ENCODE measurements at places on chromosomes 2 and 18.

DNA sequence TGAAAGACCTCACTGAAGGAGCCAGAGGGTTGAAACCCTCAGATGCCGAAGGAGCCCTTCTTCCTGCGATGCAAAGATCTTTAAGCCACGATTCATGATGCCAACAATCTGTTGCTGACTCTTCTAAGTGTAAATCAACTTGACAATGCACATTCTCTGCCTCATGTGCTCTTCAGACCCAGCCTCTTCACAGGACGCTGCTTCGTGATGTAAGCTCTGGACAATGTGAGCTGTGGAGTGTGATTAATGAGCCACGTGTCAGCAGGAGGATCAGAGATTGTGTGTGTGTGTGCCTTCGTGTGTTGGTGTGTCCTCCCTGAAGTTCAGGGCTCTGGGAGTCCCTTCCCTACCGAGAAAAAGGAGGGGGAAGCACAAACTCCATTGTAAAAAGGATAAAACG is 26.5 kb upstream of the TWIST2 start:
- DNase-seq, result no peak

DNA sequence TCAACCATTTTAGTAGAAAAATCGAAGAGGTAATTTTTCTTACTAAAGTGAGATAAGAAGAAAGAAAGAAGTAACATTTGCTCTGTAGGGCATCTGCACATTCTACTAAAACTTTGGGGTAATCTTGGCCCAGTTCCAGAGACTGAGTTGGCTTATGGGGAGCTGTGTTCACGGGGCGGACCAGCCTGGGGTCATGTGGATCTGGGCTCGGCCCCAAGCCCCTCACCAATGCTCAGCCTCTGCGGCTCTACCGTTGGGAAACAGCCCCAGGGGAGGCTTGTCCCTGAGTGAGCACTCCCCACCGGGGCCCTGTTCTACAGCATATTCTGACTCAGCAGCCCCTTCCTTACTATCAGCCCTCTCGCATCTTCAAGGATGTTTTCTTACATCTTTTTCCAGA is 132.3 kb downstream of the RTP5 start:
- no peak for DNase-seq

DNA sequence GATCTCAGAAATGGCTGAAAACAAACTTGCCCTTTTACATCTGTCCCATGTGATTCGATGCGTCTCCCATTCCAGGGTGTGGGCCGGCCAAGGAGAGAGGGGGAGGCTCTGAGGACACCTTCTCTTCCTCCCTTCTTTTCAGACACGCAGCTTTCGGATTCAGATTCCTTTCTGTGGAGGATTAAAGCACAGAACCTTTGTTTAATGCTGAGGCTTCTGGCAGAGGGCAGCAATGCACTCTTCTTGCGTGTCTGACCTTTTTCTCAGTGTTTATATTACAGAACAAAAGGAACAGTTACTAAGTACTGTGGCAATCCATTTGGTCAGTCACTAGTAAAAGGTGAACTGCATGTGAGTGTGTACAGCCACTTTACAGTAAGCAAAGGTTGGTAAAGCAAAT is 268.9 kb upstream of the CCDC68 start:
- no peak for DNase-seq

GRCh38 chr2:156380117-156380645 is 47.7 kb upstream of the NR4A2 start:
- no peak for DNase-seq

GRCh38 chr2:102708847-102709559 is 52.8 kb upstream of the TMEM182 start:
- no peak for DNase-seq

- DNase-seq, result no peak
Measured at GRCh38 chr18:26052505-26052904, 37.9 kb downstream of the SS18 start.

DNA sequence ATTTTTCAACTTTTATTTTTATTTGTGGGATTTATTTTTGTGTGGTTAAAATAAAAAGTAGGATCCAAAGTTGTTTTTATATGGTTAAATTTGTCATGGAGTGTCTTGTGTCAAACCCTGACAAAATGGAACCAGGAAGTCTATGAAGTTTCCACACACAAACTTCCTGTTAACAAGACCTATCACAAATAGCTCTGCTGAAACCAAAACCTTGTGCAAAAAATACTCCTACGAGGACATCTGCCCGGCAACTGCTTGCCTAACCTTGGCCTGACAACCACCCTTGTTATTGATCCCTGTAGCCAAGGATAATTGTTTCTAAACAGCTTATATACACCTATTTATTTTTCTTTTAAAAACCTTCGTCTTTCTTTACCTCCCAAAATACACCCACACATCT is 389.6 kb downstream of the TRIB2 start:
- no peak for DNase-seq

DNA sequence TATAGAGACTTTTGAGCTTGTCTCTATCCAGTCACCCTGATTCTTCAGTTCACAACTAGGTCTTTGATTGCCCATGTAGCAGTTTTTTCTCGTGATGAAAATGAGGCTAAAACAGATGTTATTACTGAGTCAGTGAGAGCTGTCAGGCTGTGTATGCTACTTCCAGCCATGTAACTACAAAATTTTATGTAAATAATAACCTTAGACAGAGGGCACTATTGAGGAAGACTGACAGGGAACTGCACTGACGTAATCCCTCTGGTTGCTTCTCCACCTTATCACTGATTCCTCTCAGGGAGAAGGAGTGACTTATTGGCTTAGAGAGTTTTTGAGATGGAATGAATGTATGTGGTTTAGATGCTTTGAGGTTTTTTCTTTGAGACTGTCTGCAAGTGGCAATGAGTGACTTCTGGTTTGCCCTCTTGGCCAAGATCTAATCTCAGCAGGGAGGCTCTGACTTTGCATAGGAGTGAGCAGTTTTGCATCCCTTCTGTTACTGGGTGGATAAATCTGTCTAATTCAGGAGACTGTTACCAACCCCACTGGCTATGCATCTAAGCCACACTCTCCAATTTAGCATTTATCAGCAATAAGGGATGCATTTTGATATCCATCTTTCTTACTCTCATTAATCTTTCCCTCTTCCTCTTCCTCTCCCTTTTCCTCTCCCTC is 555.2 kb upstream of the FANCL start:
- DNase-seq, result no peak

DNA sequence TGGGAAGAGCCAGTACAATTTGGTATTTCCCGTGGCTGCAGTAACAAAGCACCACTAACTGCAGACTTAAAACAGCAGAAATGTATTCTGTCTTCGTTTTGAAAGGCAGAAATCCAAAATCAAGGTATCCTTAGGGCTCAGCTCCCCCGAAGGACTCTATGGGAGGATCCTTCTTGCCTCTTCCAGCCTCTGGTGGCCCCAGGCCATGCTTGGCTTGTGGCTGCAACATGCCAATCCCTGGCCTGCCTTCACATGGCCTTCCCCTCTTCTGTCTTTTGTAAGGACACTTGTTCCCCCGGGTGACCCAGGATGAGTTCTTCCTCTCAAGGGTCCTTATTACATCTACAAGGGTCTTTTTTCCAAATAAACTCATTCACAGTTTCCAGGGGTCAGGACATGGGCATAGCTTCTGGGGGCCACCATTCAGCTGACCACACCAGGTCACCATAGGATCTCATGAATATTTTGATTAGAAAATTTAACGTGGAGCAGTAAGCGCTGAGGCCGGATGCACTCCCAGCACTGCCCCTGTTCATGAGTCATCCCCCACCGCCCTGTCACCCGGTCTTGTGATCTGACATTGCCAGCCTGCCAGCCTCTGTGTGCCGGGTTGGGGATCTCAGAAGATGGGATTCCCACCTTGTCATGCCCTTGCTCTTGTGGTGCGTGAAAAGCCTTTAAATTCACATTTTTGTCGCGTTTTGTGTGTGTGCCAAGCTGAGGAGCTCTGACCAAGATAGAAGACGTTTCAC is 61.2 kb upstream of the B3GNT7 start:
- no peak for DNase-seq

DNA sequence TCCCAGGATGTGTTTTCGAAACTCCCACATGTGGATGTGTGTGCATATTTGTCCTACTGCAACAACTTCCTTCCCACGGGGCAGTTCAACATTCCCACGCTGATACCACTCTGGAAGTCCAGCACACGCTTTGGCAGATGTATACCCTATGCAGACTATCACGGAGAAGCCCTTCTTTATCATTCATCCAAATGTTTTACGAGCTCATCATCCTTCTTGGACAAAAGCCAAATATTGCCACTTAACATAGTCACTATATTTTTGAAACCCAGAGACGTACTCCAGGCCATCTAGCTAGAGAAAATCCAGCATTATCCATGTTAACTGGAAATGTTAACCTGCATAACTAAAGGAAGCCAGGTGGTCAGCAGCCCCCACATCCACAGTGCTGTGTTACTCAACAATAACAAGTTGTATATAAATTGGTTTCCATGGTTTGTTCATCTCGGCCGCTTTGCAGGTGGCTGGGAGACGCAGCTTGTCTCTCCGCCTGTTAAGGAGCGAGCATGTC is 131.5 kb downstream of the ZNF532 start:
- DNase-seq, result no peak

- no peak for DNase-seq
Measured at GRCh38 chr2:237669283-237669627, 41.9 kb downstream of the LRRFIP1 start.

DNA sequence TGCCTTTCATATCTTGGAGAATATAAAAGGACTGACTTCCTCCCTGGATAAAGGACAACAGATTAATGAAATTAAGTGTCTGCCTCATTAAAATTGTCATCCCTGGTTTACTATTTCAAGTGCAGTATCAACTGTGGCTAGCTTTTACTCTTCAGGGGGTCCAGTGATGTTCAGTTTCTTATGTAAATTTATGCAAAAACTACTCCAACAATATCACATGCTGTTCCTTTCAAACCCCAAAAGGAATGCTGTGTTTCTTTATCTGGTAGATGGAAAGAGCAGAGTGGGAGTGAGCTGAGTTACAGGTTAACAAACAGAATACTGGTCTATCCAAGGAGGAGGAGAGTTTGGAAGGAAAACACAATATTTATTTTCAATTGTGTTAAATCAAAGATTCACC is 283.7 kb upstream of the VWC2L start:
- DNase-seq, result no peak

GRCh38 chr2:38010995-38011394 is 65.0 kb downstream of the CYP1B1 start:
- no peak for DNase-seq

DNA sequence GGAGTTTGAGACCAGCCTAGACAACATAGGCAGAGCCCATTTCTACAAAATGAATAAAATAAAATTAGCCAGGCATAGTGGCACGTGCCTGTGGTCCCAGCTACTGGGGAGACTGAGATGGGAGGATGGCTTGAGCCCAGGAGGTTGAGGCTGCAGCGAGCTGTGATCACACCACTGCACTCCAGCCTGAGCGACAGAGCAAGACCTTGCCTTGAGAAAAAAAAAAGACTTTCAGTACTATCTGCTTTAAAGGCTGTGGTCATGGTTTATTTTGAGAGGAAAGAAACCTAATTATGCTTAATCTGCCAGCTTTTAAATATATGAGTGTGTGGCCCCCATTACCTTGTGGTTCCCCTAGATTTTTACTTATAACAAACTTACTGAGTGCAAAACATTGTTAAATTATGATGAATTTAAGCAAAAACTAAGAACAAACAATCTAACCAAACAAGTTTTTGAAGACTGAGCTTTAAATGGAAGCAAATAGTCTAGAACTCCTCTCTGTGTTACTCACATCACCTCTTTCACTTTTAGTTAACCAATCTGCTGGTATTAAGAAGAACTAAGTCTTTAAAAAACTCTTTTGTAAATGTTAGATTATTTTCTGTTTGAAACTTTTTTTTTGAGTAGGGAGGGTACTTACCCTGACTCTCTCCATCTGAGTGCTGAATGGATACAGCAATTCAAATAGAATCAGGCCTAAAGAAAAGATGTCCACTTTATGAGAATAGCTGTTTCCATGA is 65.4 kb downstream of the EIF2AK3 start:
- no peak for DNase-seq

DNA sequence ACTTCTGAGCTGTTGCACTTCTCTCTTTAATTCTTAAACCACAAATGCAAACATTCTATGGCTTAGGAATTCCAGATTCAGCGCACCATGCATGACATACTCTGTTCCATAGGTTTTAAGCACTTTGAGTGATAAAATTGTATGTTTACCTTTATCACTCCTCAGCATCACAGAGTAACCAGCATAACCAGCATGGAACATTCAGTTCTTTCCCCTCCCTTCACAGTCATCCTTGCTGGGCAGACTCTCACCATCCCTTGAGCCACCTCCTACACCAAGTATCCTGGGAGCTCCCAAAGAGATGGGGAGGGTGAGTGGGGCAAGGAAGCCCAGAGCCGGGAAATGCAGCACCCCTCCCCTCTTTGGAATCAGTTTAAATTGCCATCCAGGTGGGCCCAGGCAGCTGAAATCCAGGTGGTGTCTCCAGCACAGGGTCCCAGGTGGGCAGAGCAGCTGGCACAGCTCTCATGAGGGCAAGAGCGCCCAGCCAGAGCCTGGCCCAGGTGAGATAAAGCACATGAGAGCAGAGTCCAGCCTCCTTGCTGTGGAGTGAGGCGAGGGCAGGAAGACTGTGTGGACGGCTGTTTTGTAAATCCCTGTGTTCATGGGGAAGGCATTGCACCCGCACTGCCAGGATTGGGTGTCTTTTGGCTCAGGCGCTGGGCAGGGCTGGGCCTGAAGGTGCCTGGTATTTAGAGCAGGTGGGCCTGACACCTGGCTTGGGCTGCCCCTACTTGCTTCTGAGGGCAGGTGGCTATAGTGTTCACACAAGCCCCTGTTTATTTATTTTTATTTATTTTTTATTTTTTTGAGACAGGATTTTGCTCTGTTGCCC is 36.8 kb downstream of the LAMA3 start:
- no peak for DNase-seq

DNA sequence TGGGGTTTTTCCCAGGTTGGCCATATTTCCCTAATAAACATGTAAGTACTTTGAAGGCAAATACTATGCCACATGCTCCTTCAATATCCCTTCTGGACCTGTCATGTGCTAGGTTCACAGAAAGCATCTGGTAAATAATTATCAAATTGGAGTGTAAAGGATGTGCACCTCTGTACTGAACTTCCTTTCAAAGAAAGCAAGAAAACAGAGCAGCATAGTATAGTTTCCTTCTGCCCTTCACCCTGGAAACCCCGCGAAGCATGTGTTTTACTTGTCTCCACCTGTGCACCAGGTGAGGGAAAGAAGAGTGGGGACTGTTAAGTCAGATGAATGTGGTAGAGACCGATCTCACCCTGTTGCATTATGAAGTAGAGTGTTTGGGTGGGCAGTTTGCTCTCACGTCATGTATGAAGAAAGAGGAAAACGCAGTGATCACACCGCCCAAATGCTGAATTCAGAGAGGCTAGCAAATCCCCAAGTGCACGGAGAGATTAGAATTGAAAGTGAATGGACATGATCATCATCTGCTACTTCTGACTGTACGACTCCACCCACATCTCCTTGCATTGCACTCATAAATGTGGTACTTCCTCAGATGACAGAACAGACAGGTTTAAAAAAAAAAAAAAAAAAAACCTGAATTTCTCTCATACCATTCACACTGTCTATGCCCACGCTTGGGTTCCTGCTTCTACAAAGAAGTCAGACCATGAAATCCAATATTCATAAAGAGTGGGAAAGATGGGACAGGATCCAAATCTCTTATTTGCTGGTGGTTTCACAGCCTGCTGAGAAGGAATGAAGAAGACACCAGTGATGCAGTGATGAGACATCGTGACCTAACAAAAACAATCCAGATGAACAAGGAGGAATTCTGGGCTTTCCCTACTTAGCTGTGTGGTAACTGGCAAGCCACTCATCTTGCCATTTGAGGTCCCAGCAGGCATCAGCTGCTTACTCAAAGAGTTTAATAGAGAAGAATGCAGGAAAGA is 448.6 kb downstream of the BCL11A start:
- no peak for DNase-seq

GRCh38 chr2:121066526-121066925 is 218.5 kb downstream of the TFCP2L1 start:
- DNase-seq, result no peak

- no peak for DNase-seq
Measured at GRCh38 chr2:219406861-219407230, 11.3 kb upstream of the DES start.
